ENCODE measurements at places on chromosomes 12 and 14.

DNA sequence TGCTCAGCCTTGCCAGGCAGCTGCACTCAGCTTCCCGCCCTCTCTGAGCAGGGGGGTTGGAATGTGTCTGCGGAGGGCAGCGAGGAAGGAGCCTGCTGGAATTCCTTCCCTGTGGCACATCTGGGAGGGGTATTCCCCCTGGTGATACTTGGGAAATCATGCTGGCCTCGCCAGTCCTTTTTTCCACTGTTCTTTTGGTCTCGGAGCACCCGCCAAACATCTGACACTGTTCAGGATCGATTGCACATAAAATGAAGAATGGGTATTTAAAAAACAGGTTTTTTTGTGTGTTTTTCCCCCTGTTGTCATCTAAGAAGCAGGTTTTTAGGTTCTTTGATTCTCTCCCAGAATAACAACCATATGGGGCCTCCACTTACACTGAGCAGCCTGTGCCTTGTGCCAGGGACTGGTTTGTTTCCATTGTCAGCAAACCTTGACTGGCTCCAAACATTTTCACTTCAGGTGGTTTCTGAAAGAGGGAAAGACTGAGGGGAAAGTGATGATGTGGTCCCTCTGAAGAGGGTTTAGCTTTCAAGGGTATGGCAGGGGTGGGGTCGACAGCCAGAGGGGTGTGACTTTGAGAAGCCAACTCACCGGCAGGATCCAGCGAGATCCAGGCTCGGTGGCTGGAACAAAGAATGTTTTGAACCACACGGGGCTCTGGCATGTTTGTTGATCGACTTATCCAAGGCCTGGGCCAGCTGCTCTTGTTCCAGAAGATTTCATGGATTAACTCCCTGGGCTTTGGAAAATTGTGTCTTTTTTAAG, 215.1 kb downstream of the CACNA1C start:
- no peak for DNase-seq

DNA sequence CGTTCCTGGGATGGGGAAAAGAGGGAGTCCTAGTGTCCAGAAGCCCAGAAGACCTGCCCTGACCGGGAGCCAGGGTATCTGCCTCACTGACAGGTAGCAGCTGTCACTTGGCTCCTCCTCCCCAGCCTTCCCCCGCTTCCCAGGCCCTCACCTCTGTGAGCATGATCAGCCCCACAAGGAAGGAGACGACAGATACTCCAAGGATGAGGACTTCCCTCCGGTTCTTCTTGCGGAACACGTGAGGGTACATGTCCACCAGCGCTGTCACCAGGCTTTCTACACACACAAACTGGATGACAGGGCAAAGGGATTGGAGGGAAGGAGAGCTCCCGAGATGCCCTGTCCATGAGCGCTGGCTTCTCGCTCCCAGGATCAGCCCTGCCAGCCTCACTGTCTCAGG, 9.9 kb upstream of the SLC6A12 start:
- DNase-seq, result no peak

GRCh38 chr12:95683418-95683817, 107.1 kb downstream of the NTN4 start:
- DNase-seq, result no peak

DNA sequence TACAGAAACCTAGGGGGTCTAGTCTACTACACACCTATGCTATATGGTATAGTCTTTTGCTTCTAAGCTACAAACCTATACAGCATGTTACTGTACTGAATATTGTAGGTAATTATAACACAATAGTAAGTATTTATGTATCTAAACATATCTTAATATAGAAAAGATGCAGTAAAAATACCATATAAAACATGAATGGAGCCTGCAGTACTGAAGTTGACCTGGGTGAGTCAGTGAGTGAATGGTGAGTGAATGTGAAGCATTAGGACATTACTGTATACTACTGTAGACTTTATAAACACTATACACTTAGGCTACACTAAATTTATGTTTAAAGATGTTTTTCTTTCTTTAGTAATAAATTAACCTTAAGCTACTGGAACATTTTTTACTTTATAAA, 13.1 kb upstream of the ABCD2 start:
- no peak for DNase-seq

- no peak for DNase-seq
Measured at GRCh38 chr14:92747701-92748258, 647 bp downstream of the LGMN start.

Measured in NCI-H2029 (cell line).